ENCODE measurements at places on chromosomes 2 and 18.
A peak's percentile ranks its signal among the peaks of the same experiment; 100 is the strongest.

- DNase-seq, result peak; percentile 98
These were observed 419.7 kb upstream of the TNP1 start for GRCh38 chr2:217279556-217279955.

DNA sequence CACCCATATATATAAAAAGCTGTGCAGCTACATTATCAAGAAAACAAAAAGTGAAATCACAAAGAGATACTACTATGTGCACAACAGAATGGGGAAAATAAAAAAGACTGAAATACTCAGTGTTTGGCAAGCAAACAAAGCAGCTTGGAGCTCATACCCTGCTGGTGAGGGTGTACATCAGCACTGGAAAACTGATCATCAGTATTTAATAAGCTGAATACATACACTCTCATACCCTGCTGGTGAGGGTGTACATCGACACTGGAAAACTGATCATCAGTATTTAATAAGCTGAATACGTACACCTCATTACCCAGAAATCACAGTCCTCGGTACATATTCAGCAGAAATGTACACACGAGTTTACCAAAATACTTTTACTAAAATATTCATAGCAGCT, 220.8 kb downstream of the SPP2 start:
- no peak for DNase-seq

DNA sequence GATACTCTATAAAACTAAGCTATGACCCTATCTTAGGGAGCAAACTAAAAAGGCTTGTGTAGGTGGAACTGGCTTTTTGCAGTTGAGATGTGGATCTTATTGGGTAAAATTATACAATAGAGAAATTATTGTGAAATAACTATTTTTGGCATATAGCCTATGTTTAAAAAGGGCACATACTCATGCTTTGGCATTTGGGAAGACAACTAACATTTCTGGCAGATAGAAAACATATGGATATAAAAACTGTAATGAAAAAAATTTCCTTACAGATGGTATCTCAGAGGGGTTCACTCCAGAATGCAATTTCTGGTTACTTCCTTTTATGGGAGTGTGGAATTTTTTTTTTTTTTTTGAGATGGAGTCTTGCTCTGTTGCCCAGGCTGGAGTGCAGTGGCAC, 120.1 kb upstream of the CCDC195 start:
- peak; percentile 62 for DNase-seq

GRCh38 chr2:230879271-230879882, 14.6 kb downstream of the ITM2C start:
- no peak for DNase-seq

- peak; percentile 49 for DNase-seq
These were observed 19.7 kb downstream of the MIB1 start for GRCh38 chr18:21760321-21760720.

- no peak for DNase-seq
These were observed 163.8 kb downstream of the PDE11A start for GRCh38 chr2:177908824-177909223.

GRCh38 chr2:50615291-50615690, 416.6 kb downstream of the NRXN1 start:
- no peak for DNase-seq

DNA sequence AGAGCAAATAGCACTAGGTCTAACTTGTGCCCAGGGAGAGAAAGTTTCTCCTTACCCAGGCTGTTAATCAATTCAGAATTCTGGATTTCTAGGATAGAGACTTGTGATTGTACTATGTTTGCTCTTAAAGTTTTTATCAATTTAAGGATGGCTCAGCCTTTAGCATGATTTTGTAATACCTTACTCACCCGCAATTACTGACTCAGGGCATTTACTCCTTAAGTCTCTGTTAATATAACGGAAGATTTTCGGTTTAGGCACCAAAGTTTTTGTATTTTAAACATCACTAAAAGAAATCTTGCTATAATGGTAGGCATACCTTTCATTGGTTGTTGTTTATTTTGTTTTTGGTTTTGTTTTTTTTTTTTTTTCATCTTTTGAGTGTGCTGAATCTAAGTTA, 358.2 kb downstream of the RBM43 start:
- DNase-seq, result no peak

DNA sequence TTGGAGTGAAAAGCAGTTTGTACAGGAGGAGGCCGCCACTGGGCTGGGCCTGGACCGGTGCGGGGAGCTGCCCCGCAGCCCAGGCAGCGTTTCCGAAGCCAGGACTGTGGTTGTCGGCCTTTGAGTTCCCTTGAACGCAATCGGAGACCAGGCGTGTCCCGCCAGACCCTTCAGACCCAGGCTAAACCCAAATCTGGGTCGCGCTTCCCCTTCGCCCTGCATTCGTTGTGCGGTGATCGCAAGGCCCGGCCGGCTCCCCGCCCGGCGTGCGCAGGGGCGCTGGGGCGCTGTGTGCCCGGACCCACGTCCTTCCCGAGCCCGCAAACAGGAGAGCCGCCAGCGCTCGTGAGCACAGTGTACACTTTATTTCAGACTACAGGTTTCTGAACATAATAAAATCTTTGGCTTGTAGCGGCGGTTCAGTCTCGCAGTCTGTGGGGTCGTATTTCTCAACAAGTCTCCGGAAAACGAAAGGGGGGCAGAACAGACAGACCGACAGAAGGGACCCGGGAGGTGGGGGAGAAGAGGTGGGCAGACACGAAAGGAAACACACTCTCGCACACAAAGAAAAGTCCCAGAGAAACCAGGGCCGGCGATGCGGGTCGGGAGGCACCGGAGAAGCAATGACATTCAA, 5.5 kb downstream of the EN1 start:
- DNase-seq, result no peak

DNA sequence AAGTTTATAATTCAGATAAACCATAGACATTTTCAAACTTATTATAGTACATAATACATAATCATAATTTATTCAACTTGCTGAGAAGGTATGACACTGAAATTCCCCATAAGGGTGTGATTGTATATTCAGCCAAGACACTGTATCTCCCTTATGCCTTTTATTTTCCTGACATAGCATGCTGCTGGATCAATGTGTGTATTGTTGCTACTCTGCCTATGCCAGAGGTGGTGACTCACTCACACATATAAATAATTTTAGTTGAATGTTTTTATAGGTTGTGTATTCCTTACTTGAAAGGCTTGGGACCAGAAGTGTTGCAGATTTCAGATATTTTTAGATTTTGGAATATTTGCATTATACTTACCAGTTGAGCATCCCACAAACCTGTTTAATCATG, 86.8 kb downstream of the VRK2 start:
- DNase-seq, result peak; percentile 16

- DNase-seq, result peak; percentile 51
These were observed 180.0 kb upstream of the MMADHC start for GRCh38 chr2:149767516-149767974.

DNA sequence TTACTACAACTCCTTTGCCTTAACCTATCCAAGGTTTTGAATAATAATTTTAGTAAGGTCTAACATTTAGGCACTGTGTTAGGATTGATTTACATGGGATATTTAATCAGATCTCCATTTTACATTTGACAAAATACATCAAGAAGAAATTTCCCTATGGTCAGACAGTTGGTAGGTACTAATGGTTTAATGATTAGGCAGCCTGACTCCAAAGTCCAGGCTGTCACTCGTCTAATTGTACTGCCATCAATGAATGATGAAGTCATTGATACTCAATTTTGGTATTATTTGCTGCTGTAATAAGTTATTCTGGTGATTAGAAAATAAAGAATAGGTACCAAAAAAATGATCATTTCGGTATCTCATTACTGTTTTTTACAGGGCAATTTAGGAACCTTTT, 14.1 kb downstream of the BBS5 start:
- no peak for DNase-seq

- no peak for DNase-seq
These were observed 7.4 kb downstream of the TWIST2 start for GRCh38 chr2:238855299-238855698.

DNA sequence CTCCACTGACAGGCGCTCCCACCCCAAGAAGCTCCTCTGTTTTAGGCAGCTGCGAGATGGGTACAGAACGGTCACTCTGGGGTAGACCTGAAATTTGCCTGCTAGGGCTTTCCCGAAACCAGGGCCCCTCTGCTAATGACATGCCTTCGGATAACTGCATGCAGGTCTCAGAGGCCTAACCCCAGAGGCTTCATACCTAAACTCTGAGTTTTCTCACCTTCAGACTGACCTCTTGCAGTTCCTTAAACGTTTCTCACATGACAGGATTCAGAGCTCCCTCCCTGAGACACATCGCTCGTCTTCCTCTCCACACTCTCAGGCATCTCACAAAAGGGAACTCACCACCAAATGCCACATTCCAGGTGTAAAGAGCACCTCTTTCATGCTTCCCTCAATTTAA, 11.3 kb upstream of the KLHL29 start:
- DNase-seq, result no peak

GRCh38 chr2:162013514-162014475, 60.2 kb downstream of the DPP4 start:
- DNase-seq, result no peak

DNA sequence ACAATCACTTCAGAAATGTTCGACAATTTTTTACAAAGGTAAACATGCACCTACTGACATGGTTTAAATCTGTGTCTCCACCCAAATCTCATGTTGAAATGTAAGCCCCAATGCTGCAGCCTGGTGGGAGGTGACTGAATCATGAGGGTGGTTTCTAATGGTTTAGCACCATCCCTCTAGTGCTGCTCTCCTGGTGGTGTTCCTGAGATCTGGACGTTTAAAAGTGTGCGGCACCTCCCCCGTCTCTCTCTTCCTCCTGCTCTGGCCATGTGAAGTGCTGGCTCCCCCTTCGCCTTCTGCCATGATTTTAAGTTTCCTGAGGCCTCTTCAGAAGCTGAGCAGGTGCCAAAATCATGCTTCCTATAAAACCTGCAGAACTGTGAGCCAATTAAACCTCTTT, 28.3 kb downstream of the MAP3K2 start:
- no peak for DNase-seq

DNA sequence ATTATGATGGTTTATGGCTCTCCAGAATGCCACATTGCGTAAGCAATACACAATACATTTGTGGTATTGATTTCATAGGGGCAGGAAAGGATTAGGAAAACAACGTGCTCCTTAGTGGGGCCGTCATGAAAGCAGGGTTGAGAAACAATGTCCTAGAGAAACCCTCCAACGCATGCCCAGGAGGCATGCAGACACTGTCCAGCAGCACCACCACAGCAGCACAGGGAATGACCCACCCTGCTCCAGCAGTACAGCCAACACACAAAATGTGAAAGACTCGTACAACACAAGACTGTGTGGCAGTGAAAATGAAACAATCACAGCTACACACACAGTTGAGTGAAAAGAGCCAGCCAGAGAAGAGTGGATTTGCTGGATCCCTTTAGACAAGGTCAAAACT, 66.3 kb downstream of the FAM168B start:
- DNase-seq, result no peak

Data from fibroblast of skin of abdomen (primary cell).